ENCODE measurements at places on chromosomes 3 and 15.

DNA sequence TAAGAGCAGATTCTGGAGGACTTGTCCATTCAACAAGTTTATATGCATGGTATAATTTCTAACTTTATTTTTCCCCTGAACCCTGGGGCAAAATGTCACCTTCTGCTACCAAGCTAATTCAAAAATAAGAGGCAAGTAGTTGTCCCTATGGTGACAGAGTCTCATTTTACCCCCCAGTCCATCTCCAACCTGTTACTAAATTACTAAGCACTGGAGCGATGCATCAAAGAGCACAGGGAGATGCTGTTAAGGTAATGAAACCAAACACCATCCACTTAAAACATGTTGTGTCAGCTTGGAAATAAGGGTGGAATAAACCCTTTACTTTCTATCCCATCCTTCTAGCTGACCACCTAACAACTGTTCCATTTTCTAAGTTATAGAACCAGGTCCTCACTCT is 417.4 kb upstream of the ATP11B start:
- no peak for DNase-seq

- DNase-seq = no peak
These were observed 143.8 kb downstream of the ERC2 start for GRCh38 chr3:56324473-56324872.

DNA sequence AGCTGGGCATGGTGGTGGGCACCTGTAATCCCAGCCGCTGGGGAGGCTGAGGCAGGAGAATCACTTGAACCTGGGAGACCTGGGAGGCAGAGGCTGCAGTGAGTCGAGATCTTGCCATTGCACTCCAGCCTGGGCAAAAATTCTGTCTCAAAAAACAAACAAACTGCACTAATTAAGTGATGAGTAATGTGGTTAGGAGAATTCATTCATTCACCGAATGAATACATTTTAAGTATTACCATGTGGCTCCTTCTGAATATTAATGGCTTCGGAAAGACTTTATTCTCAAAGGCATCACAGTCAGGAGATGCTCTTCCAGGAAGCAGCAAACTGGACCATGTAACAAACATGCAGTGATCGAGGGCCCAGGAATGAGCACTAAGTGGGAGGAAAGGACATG is 23.6 kb downstream of the SPTSSB start:
- DNase-seq = no peak

DNA sequence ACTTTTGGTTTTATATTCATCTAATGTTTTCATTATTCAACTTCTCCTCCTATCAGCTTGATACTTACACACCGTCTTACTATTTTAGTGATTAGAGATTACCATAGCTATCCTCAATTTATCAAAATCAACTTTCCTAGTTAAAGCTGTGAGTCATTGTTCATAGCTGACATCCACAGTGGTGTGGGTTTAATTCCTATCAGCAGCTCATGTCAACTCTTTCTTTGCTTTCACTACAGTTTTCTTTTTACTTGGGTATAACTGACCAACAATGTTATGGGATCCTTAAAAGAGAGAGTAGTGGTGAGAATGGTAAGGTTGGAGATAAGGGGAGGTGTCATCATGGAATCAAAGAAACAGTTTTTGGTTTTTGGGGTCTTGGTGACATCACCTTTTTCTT is 112.7 kb downstream of the NFKBIZ start:
- no peak for DNase-seq

- DNase-seq = no peak
These were observed 139.8 kb downstream of the WDR76 start for GRCh38 chr15:43966646-43967045.
